ENCODE measurements at places on chromosomes 13 and 19.

GRCh38 chr19:46536391-46536790 lies 40.7 kb upstream of the PNMA8B start:
- DNase-seq: no peak

GRCh38 chr19:5971714-5972354 lies 6.1 kb downstream of the RANBP3 start:
- no peak for DNase-seq

DNA sequence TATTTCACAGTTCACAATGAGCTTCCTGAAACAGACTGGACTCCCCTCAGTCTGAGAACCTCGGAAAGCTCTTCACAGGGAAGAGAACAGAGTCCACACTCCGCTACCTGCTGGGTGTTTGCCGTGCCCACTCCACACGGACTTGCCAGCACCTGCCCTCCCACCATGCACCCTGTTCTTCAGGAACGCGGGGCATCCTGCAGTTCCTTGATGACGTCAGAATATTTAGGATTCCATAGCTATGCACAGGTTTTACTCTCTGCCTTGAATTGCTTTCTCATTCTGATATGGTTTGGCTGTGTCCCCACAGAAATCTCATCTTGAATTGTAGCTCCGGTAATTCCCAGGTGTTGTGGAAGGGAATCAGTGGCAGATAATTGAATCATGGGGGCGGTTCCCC lies 74.4 kb upstream of the FARP1 start:
- DNase-seq: peak; percentile 63

GRCh38 chr13:39200249-39200910 lies 162.1 kb downstream of the NHLRC3 start:
- DNase-seq: peak; percentile 8

DNA sequence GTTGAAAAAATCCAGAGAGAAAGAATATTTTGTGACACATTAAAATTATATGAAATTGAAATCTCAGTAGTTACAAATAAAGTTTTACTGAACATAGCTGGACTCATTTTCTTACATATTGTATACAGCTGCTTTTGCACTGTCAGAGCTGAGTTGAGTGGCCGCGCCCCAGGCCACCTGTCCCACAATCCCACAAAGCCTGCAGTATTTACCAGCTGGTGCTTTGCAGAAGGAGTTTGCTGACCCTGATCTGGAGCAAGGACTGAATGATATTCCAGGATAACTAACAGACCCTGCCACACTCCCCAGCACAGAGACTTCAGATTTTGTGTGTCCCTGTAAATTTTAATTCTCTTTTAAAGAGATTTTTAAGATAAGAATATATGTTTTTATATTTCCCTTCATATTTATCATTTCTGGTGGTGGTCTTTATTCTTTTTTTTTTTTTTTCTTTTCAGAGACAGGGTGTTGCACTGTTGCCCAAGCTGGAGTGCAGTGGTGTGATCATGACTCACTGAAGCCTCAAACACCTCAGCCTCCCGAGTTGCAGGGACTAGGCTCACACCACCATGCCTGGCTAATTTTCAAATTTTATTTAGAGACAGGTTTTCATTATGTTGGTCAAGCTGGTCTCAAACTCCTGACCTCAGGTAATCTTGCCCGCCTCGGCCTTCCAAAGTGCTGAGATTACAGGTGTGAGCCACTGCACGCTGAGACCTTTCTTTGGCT lies 48.5 kb downstream of the TDRD12 start:
- peak; percentile 4 for DNase-seq

DNA sequence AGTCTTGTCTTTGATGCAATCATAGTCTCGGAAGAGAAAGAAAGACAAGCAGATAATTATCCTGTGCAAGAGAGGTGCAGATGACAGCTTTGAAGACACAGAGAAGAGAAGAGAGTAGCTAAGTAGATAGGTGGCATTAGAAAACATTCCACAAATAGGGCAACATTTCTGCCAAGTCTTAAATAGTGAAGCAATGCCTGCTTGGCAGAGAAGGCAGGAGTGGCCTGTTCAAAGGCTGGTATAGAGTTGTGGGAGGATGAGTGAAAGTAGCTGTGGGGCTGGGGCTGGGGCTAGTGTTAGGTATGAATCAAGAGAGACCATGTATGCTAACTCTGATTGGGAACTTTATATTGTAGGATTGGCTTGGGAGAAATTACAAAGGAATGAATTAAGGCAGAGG lies 305.5 kb downstream of the DNAJC15 start:
- DNase-seq: no peak

- no peak for DNase-seq
Observed at GRCh38 chr13:28983641-28984040, 163.5 kb downstream of the MTUS2 start.

DNA sequence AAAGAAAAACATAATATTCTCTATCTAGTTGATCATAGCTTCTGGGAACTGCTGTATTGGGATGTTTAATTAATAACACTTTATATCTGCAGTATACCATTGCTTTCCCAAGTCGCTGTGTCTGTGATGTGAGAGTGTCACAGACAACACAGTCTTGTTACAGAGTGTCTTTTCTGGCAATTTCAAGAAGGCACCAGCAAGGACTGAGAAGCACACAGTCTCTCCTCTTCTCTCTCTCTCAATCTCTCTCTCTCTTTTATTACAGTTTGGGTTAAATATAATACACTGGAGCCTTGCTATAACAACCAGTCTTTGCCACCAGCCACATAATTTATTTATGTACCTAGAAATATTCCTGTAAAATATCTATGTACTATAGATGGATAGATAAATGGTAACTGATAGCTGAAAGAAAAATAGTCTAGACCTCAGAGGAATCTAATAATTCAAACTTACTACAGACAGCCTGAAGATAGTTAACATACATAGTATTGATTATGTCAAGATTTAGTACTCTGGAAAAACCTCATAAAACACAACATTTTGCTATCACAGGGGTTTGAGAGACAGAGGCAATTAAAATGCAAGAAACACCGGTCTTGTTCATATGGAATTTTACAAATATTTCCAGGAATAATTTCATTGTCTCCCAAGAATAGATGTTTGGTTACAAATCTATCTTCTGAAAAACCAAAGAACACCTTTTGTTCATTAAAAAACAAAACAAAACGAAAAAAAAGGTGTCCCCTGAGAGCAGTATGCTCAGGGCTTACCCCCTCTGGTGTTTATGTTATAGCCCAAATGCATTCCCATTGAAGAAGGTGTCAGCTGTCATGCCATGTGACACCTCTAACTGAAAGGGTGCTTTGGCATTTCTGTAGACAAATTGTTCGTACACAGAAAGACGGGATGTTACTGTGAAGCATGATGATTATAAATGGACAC lies 507.8 kb downstream of the TBC1D4 start:
- DNase-seq: no peak

- no peak for DNase-seq
Observed at GRCh38 chr13:91836553-91836952, 438.1 kb downstream of the GPC5 start.

- peak; percentile 16 for DNase-seq
Observed at GRCh38 chr13:60583196-60583888, 186.3 kb downstream of the TDRD3 start.

DNA sequence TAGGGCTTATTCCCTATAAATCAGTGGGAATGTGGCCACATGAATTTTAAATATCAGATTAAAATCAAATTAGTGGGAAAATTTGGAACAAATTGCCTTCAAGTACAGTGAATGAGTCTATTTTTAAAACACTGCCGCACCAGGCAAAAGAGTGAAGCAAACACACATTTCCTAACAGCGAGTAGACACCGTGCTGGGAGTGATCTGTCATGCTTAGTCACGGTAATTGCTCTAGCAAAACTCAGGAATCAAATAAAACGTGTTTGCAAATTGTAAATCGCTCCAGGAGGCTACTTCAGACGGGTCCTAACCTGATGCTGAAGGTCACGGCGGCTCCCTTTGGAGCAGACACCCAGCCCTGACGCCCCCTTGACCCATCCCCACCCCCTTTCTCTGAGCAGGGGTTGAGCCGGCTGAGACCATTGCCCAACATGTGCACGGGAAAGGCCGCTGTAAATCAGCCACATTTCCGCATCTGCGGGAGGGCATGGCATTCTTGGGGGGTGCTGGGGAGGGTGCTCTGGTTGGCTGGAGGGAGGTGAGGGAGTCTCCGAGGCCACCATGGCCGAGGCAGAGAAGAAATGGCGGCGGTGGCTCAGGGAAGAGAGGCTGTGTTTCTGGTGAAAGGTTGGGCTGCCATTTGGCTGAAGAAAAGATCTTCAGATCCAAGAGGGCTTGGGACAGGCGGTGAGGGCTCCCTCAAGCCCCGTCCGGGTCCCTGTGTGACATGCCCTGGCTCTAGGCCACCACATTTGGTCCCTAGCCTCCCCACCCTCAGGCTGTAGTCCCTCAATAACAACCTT lies 8.9 kb downstream of the CEBPA start:
- DNase-seq: peak; percentile 89

- no peak for DNase-seq
Observed at GRCh38 chr19:48634036-48634342, 3.2 kb downstream of the DBP start.

- peak; percentile 1 for DNase-seq
Observed at GRCh38 chr13:35472323-35472881, 4.1 kb downstream of the MAB21L1 start.

DNA sequence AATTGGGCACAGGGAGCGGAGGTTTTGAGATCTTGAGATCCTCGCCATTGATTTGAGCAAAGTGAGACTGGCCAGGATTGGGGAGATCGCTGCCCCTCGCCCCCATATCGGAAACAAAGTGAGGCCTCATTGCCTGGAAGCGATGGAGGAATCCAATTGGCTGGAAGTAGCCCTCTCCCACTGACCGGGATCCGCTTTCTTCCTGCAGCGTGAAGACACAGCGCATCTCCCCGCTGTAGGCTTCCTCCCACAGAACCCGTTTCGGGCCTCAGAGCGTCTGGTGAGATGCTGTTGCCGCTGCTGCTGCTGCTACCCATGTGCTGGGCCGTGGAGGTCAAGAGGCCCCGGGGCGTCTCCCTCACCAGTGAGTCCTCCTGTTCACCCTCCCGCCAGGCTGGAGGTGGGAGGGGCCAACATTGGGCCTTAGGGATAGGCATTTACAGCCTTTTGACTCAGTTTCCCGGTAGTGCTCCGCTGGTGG lies 438 bp downstream of the PRKCSH start:
- DNase-seq: peak; percentile 60

DNA sequence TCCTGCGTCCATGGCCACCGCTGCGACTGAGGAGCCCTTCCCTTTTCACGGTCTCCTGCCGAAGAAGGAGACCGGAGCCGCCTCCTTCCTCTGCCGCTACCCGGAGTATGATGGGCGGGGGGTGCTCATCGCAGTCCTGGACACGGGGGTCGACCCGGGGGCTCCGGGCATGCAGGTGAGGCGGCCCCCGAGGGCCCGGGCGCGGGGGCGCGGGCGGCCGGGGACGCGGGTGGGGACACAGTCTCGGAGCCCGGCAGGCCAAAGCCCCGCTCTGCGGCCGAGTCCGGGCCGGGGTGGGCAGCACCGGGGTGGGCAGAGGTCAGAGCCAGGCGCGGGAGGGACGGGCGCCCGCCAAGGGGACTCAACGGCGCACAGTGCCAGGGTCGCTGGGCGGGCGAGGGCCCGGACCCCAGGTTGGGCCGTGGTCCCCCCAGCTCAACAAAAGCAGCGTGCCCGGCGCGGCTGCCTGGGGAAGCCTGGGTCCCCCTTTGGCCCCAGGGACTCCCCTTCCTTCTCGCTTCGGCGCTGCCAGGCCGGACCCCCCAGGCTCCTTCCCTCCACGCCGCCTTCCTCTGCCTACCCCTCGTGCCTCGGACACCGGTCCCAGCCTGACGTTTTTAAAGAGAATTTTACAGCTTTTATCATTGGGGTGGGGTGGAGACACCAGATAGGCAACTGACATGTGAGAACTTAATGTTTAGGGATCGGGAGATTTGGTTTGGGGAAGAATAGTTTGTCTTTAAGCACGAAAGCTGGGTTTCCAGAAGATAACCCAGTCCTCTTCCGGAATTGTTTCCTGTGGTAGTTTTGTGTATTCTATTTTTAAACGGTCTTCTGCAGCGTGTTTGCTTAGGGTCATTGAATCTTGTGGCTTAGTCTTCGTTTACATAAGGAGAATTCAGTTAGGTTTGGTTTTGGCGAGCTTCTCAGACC lies 509 bp downstream of the TPP2 start:
- DNase-seq: peak; percentile 70

DNA sequence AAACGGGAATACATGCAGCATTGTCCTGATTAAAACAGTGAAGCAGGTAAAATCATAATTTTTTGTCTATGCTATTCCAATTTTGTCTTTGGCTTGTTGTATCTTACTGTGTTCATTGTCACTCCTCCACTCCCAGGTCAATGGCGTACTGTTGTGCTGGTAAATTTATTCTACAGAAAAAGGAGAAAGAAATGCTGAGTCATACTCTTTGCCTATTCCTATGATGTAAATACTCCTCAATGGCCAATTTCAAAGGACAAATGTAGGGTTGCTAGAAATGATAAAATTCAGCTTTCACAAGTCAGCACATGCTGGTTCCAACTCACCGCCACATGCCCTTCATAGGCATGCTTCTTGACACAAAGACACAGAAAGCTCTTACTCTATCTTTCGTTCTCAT lies 694.4 kb upstream of the PCDH20 start:
- no peak for DNase-seq

- peak; percentile 66 for DNase-seq
Observed at GRCh38 chr13:53501387-53501786, 472.8 kb downstream of the OLFM4 start.

DNA sequence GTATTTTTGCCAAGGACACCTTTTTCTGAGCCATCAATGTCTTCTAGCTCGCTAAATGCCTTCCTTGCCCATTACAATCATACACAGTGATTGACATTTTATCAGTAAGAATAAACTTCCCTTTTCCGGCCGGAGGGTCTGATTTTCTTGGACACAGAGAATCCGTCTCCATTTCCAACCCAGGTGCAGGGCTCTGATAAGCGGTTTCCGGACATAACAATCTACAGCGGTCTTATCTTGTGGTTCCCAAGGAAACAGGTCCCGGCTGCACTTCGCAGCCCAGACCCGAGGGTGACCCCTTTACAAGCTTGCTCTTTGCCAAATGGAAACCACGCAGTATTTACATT lies 5.1 kb upstream of the ZNF77 start:
- peak; percentile 51 for DNase-seq

DNA sequence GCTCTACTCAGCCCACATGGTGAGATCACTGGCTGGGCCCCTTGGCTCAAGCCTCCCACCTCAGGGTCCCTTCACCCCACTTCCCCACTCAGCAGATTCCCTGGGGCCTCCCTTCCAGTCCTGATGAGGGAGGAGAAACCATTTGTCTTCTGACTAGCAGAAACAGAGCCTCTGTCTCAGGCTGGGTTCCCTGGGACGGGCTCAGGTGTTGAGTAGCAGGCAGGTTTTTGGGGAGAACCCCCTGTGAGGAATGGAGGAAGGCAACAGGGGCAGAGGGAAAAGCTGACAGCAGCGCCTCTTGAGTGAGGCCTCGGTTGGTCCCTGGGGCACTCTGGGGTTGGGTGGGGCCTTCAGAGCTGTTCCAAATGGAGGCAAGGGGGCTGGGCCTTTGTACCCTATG lies 452.2 kb downstream of the TSHZ3 start:
- DNase-seq: no peak

DNA sequence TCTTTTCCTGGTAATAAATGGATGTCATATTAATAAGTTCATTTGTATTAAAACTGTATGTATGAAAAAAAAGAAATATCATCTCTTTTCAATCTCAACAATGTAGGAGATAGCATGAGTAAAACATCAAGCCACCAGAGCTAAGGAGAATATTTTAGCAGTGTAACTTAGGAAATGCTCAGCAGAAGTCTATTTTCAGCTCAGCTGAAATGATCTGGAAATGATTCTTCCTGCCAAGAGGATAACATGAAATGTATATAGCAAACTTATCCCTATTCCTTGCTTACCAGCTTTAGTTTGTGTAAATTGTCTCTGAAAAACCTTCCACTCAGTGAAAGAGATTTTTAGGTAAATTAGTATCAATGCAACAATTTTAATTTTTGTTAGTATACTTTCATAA lies 1194.4 kb downstream of the SLITRK1 start:
- no peak for DNase-seq

GRCh38 chr19:17529239-17530158 lies 18.1 kb downstream of the PGLS start:
- DNase-seq: no peak

Measured in NCI-H69 (cell line).